M059J (cell line): ENCODE measurements at places on chromosomes 4 and X. TPM values are rescaled to one million over a fixed set of nuclear protein-coding genes. Genes with fewer than 3 reads are reported as not detected.

DNA sequence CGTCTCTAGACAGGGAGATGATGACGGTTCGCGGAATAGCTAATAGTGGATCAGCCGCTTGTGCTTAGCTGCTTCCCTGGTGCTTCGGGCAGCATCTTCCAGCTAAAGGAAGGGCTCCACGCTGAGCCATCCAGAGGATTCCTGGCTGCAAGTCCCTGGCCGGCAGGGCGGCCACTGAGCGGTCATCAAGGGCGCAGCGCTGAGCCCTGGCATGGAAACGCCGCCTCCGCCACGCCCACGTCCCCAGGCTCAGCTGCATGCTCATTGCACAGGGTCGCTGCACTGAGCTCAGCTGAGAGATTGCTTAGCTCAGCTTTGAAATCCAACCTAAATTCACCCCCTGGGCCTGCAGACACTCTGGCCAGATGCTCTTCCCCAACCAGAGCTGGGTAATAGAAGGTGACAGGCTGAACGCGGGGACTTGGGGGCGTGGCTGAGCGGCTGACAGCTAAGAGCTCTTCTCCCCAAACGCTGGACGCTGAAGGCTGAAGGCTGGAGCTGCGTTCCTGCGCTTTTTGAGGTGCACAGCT is 118.2 kb upstream of the KIT start:
- peak; percentile 81 for DNase-seq

DNA sequence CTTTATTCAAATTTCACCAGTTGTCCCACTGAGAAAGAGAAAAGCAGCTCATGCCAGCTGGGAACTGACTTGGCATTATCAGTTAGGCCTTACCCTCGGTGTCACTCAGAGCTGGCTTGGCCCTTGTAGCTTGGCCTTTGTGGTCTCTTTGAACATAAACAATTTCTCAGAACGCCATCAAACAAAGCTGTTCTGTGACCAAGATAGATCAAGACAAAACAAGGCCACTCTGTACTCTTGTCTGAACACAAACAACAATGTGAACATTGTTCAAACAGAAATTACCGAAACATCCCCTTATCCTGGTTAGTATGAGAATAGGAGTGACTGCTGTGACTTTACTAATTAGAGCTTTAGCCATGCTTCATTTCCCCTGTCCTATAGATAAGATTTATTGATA is 57.2 kb downstream of the DIPK2B start:
- peak; percentile 9 for DNase-seq

- no peak for DNase-seq
Observed at GRCh38 chrX:57137501-57137900, 304 bp upstream of the SPIN2A start.

DNA sequence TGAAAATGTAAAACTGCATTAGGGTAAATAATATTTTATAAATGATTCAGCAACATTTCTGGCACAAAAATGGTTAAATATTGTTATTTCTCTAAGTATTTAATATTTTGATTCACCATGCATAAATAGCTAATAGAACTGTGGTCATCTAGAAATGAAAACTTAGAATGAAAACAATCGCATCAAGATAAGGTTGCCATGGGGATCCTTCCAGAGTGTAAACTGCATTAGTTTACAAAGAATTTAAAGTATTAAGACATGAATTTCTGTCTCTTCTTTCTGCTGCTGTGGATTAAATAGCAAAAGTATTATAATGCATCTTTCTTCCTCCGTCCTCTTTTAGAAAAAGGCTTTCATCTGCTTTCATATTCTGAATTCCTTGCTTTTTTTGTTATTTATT is 1064.6 kb upstream of the SLIT2 start:
- DNase-seq: peak; percentile 8

DNA sequence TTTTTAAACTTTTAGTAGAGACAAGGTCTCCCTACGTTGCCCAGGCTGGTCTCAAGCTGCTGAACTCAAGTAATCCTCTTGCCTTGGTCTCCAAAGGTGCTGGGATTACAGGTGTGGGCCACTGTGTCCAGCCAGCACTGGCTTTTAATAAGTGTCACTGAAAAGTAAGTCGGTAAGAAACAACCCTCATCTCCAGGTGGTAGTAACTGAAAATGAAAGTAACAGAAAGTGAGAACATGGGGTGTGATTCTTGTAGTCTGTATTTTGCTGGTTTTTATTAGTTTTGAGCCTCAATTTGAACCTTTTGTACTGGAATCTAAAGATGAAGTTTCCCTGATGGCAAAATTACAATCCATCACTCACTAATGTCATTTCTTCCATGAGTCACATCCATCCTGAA is 238.1 kb upstream of the AGA start:
- no peak for DNase-seq

DNA sequence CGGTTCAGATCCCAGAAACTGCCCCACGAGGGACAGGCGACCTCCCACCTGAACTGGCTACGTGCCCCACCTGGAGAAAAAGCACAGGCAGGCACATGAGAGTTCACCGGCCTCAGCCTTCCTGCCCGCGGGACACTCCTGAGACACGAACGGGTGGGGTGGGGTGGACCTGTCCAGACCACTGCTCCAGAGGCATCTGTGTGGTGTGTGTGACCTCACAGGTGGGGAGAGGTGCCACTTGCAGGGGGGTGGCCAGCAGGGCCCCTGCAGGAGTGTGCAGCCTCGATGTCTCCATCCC is 18.5 kb downstream of the NELFA start:
- no peak for DNase-seq

The IQSEC2 gene
- total RNA-seq: 18.8 and 20.4 TPM in 2 replicates

The DCLK2 gene
- 14.8 and 18.2 TPM in 2 replicates for total RNA-seq
